ENCODE measurements at places on chromosomes 11 and 22.

DNA sequence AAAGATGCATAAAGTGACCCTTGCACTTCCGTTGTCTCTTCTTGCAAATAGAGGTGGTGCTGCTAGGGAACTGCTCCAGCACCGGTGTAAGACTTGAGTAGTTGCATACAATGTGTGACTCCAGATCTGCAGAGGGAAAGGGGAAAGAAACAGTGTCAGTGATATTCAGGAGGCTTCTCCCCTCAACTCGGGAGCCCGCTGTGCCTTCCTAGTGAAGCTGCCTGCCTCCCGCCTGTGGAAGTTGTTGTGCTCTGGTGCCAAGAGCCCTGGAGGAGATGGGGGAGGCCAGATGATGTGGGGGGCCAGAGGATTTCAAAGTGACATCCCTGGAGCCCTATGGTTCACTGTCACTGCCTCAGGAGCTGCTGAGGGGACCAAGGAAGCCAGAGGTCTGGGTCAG lies 30.4 kb downstream of the RELT start:
- no peak for DNase-seq

- DNase-seq, result no peak
These were observed 1.2 kb upstream of the INTS5 start for GRCh38 chr11:62654297-62654696.

- DNase-seq, result no peak
These were observed 69.0 kb upstream of the LDLRAD3 start for GRCh38 chr11:35874751-35875450.

- no peak for DNase-seq
These were observed 26.8 kb downstream of the PAK1 start for GRCh38 chr11:77446911-77447629.

DNA sequence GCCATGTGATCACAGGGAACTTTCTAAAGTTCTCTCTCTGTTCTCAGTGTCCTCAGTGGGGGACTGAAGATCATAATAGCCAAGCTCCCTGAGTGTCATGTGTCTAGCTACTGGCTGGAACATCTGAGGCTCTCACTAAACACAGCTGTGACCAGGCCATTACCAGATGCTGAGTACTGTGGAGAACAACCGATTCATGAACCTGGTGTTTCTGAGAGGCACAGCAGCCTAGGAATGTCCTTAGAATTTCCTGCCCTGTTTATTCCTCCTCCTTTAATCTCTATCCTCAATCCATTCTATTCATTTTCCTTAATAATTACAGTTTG lies 93.0 kb downstream of the ME3 start:
- DNase-seq, result no peak

- DNase-seq, result no peak
These were observed 489.4 kb upstream of the CADM1 start for GRCh38 chr11:115993590-115993989.

- no peak for DNase-seq
These were observed 860 bp downstream of the PRMT3 start for GRCh38 chr11:20388096-20389055.

- no peak for DNase-seq
These were observed 788 bp downstream of the MUC6 start for GRCh38 chr11:1035577-1036283.

- no peak for DNase-seq
These were observed 18.3 kb downstream of the SBF2 start for GRCh38 chr11:10275714-10276113.

GRCh38 chr11:1554981-1555712 lies 16.9 kb downstream of the DUSP8 start:
- DNase-seq, result no peak

GRCh38 chr11:66251809-66252208 lies 16.6 kb upstream of the RAB1B start:
- no peak for DNase-seq

- no peak for DNase-seq
These were observed 3.1 kb downstream of the GNB1L start for GRCh38 chr22:19851291-19852176.

GRCh38 chr11:134019500-134019899 lies 49.4 kb upstream of the JAM3 start:
- no peak for DNase-seq

GRCh38 chr11:25775603-25776002 lies 556.3 kb upstream of the ANO3 start:
- DNase-seq, result no peak

DNA sequence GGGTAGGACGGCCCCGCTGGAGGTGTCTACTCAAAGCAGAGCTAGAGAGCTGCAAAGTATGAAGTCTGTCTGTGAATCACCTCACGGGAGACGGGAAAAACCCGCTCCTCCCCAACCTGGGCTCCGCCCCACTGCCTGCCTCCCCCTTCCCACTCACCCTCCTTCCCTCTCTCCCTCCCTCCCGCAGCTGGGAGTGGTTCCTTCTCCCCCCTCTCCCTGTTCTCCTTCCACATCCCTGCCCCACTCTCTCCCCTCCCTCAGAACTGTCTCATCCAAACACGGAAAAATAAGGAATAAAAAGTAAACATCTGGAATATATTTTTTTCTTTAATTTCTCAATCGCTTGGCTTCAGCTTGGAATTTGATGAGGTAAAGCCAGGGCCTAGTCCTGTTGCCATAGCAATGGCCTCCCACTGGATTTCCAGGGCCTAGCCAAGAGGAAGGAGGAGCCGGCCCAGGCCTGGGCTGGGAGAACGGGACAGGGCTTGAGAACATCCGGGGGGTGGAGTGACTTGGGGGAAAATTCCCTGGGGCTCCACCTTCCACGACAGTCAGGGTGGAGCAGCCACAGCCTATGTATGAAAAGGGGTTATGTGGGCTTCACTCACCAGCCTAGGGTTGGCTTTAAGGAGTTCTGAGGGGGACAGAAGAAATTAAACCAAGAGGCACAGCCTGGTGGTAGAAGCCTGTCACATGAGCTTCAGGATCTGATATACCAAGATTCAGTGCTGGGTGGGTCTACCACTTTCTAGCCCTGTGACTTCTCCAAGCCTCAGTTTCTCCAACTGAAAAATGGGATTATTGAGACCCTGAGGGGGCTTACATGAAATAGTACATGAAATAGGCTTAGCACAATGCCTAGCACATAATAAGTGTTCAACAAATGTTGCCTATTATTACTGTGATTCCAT lies 2.2 kb downstream of the TNKS1BP1 start:
- peak; percentile 40 for DNase-seq

DNA sequence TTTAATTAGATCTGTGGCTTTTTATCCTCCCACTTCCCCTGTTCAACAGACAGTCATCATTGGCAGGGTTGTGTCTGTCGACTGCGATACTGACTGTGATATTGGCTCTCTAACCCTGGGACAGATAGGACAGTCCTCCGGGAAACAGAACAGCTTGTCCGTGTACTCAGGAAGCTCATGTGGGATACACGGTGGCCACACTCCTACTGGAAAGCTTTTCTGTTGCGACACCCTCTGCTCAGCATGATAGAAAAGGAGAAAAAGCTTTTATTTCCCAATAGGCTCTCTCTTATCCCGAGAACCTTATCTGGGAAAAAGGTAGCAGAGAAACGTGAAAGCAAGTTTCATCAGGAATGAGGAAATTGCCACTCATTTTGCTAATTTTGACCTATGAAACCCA lies 60.4 kb upstream of the HSPA8 start:
- DNase-seq, result no peak

DNA sequence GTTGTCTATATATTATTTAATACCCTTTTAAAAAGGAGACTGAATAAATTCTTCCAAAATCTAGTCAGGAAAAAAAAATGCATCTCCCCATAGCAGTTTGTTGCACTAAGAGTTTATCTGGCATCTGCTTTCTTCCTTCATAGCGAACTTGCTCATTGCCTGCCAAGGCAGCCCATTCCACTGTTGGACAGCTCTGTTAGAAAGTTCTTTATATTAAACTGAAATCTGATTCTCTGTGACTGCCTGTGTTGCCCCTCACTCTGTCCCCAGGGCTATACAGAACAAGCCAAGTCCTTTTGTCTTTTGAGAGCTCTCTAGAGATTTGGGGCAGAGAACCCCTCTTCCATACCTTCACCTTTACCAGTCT lies 3.3 kb upstream of the CHRDL2 start:
- no peak for DNase-seq

GRCh38 chr22:46362203-46362933 lies 26.9 kb downstream of the TRMU start:
- DNase-seq, result no peak

DNA sequence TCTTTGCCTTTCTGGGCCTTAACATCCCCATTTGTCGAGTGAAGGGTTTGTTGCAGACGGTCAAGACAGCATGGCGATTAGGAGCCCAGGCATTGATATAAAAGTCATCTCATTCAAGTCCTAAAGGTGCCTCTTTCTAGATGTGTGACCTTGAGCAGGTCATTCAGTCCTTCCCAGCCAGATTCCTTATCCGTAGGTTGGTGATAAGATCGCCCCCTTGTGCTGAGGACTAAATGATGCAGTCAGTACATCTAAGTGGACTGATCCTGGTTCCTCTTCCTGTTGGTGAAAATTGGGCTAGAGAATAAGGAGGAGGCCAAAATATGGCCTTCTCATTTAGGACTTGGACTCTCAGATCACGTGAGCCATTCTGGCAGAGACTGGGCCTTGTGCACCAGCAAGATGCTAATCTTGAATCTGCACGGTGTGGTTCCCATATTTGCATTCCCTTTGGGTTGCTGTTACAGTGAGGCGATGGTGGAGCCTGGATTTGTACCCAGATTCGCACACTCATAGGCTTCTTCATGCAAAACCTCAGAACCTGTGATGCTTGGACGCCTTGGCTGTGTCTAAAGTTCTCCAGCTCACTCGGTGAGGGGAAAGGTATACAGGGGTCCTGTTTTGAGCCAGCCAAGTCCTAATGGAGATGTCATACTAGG lies 156.8 kb downstream of the MYO18B start:
- peak; percentile 4 for DNase-seq

- no peak for DNase-seq
These were observed 15.2 kb downstream of the SBF1 start for GRCh38 chr22:50459496-50460140.

GRCh38 chr11:72267956-72268617 lies 24.1 kb upstream of the PHOX2A start:
- DNase-seq, result no peak

DNA sequence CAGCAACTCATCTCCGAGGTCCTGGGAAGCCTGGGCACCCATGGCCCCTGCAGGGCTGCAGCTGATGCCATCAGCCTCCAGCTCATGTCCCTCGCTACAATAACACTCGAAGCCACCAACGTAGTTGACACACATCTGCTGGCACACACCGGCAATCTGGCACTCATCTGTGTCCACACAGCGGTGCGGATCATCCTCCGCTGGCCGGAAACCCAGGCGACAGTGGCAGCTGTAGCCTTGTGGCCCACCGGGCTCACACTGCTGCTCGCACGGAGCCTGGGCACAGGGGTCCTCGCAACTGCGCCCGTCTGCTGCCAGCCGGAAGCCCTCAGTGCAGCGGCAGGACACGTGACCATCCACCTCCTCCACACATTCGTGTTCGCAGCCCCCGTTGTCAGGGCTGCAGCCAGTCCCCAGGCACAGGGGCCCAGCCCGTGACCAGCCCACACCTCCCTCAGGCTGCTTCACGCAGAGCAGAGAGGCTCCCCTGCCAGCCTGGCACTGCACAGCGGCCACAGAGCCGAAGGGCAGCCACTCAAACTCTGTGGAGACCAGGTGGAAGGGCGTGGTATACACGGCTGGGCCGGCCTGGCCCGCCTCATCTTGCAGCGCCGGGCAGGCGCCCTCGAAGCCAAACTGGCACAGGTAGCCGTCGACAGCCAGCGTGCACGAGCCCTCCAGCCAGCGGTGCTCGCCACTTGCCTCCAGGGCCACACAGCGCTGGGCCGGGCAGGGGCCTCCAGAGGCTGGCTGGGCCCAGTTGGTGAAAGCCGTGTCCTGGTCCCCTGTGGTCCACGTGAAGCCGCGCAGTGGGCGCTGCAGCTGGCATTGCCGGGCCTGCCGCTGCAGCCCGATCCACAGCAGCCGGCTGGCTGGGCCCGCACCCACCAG lies 678 bp downstream of the CD248 start:
- DNase-seq, result no peak

- DNase-seq, result no peak
These were observed 81.7 kb downstream of the SWAP70 start for GRCh38 chr11:9745411-9746211.

DNA sequence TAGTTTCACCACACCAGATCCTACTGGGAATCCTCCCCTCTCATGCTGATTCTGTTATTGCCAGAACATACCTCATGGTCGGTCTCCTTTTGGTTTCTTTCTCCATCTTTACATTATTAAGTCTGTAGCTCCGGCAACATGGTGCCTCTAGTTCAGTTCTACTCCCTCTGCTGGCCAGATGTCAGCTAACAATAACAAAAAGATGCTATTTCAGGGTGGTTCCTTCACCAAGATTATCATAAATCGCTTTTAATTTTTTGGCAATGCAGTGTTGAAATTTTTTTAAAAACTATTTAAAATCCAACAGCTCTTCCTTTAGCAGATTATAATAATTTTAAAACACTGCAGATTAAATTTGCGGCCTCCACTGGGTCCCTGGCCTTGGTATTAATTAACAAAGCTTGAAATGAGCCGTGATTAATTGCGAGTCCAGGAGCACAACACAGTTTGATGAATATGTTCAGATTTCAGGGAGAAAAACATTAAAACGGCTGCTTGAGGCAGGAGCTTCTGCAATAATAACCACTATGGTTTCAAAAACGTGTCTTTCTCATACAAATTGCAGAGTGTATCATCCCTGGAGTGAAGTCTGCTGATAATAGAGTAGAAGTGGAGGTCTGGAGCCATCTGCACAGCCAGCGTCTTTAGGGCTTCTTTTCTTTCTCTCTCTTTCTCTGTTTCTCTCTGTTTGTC lies 492.9 kb upstream of the KIRREL3 start:
- DNase-seq, result no peak

DNA sequence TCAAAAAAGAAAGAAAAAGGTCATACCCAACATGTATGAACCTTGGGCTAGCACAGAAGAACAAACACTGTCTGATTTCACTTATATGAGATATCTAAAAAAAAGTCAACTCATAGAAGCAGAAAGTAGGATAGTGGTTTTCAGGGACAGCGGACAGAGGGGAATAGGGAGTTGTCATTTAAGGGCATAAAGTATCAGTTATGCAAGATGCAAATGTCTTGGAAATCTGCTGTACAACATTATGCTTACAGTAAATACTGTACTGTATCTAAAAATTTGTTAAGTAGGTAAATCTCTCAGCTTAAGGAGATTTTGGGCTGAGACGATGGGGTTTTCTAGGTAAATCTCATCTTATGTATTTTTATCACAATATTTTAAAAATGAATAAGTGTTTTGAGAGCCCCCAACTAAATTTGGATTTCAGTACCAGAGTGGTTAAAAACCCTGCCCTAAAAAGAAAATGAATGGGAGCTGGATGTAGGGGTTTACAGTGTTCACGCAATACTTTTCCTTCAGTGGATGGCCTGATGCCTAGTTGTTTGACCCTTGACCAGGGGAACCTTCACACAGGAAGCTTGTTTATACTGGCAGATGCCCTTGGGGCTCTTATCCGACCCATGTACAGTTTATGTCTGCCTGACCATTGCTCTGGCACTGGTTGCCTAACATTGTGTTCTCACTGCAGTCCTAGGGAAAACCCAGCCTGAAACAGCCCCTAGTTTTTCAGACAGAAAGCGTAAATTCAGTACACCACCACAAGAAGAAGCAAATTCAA lies 34.8 kb downstream of the SLC22A9 start:
- no peak for DNase-seq

Data from activated CD4-positive, alpha-beta T cell treated with anti-CD3 and anti-CD28 coated beads for 48 hours (primary cell).